ENCODE measurements at places on chromosomes 1 and 21. TPM values are rescaled to one million over a fixed set of nuclear protein-coding genes. Genes with fewer than 3 reads are reported as not detected.

The NOTCH2 gene
- total RNA-seq: 133 TPM

The MSH4 gene
- 0.51 TPM for total RNA-seq

The KRTAP15-1 gene
- not detected for total RNA-seq

The AMY2A gene
- total RNA-seq: not detected

The OLIG2 gene
- total RNA-seq: not detected

The CDCA8 gene
- 5.9 TPM for total RNA-seq

The TMPRSS2 gene
- 6.1 TPM for total RNA-seq

The ASCL5 gene
- total RNA-seq: not detected

The PEAR1 gene
- 13.6 TPM for total RNA-seq

The FCRL6 gene
- total RNA-seq: not detected

The DNALI1 gene
- 1.6 TPM for total RNA-seq

The PRAMEF4 gene
- total RNA-seq: not detected

The IL22RA1 gene
- total RNA-seq: 1.2 TPM

The F5 gene
- 0.62 TPM for total RNA-seq

The GBP2 gene
- total RNA-seq: 11.8 TPM

The S100A3 gene
- 0.72 TPM for total RNA-seq

The ALDH9A1 gene
- 84.0 TPM for total RNA-seq

The OR2L2 gene
- total RNA-seq: not detected

The DDAH1 gene
- 43.8 TPM for total RNA-seq

Measured in tongue (tissue), 3 donors.